Activated CD4-positive, alpha-beta memory T cell treated with anti-CD3 and anti-CD28 coated beads for 36 hours (primary cell): ENCODE measurements at places on chromosomes 6 and 20.

DNA sequence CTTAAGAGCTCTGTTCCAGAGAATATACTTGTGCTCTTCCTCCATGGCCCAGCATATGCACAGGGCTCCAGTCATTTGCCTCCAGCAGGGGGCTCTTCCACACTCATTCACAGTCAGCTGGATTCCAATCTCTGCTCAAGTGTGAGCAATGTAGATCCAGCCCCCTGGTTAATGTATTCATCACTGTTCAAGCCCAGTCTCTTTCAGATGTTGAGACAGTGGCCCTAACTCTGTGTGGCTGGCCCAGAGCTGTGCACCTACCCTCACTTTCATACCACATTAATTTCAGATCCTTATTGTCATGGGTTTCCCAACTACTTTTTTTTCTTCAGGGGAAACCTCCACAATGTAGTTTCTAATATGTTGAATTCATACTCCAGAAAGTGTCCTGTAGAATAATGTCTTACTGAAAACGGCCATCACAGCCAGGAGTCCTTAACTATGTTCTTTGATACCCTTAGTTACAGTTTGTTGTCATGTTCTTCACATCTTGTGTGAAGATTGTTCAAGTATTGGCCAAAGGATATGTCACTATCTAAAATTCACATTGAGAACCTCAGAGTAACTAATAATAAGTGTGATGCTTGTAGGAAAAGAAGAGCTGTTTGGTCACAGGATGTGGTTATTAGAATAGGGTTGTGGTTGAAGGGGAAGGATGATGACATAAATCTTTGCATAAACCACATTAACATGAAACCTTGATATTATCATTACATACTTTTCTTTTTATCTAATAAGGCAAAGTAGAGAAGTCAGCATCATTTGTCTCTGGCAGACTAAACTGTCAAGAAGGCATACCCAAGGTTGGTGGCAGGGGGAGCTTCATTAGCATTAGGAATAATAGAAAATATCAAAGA is 14.4 kb upstream of the HLA-DQA1 start:
- peak; percentile 57 for DNase-seq

DNA sequence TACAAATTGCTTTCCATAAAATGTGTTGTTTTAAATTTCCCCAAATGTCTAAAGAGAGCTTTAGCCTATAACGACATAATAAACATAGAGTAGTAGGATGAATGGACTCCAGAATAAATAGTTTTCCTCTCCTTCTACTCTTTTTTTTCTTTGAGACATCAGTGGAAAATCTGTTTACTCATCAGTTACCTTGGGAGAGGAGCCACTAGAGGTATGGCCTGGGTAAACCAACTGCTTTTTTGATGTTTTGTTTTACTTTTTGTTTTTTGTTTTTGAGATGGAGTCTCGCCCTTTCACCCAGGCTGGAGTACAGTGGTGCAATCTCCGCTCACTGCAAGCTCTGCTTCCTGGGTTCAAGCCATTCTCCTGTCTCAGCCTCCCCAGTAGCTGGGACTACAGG is 8.3 kb upstream of the TGM3 start:
- no peak for DNase-seq

GRCh38 chr6:10451394-10451793 is 36.5 kb upstream of the TFAP2A start:
- DNase-seq: no peak

DNA sequence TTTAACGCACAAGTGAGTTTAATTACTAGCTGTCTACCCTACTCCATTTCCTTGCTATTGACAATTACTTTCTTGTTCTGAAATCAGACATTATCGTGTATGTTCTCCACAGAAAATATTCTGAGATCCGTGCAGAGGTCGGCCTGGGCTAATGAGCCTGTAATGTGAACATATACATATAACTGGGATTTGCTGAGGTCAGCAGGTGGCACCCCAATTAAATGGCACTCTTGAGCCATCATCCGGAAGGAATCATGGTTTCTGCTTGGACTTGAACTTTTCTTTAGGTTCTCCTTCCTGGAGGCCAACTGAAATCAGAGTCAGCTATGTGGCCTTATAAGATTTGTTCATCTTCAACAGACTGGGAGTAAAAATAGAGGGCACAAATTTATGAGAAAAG is 3.6 kb downstream of the HLA-DQB1 start:
- DNase-seq: no peak

DNA sequence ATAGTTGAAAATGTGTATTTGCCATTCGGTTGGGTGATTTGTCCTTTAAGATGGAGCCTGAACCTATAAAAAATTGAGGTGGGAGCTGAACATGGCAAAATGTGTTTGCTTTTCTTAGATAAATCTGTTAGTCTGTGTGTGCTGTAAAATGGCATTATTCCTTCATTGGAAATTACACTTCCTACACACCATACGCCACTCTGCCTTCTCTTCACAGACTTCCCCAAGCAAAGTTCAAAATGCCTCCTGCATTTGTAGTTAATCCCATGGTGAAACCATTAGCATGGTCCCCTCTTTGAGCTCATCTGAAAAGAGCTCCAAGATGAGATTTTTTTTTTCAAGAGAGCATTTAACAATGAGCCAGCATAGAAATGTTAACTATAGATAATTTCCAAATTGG is 567 bp downstream of the ADTRP start:
- DNase-seq: no peak

GRCh38 chr6:106069478-106069877 is 16.7 kb upstream of the PRDM1 start:
- DNase-seq: no peak

DNA sequence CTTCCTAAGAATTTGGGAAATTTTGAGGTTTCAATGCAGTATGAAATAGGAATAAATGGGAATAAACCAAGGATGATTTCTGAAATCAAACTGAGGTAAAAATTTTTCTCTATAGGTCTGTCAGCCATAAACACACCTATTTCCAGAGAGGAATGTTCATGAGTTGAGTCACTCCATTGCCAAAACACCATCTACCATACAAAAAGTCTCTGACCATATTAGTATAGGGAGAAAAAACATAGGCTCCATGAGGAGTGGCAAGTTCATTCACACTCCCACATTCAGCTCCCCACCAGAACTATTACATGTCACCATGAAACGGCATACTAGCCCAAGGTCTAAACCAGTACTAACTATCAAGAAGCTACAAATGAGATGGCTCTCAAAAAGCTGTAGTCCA is 9.6 kb downstream of the ZNF318 start:
- no peak for DNase-seq

- DNase-seq: no peak
Measured at GRCh38 chr6:17867880-17868279, 119.6 kb downstream of the KIF13A start.

DNA sequence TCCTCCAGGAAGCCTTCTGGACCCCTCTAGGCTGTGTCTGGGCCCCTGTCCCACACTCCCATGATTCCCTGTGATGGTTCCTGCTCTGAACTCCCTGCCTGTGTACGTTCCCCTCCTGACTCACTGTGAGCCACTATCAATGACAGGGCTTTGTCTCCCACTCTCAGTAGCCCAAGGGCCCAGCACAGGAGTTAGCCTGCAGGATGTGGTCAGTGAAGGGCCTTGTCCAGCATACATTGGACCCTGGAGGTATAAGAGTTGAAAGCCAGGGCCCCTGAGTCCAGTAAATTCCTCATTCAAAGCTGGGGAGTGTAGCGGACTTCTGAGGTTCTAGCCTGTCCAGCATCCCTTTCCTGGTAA is 19.0 kb downstream of the ZBP1 start:
- DNase-seq: no peak

- no peak for DNase-seq
Measured at GRCh38 chr6:124423621-124424020, 538.6 kb upstream of the RNF217 start.

DNA sequence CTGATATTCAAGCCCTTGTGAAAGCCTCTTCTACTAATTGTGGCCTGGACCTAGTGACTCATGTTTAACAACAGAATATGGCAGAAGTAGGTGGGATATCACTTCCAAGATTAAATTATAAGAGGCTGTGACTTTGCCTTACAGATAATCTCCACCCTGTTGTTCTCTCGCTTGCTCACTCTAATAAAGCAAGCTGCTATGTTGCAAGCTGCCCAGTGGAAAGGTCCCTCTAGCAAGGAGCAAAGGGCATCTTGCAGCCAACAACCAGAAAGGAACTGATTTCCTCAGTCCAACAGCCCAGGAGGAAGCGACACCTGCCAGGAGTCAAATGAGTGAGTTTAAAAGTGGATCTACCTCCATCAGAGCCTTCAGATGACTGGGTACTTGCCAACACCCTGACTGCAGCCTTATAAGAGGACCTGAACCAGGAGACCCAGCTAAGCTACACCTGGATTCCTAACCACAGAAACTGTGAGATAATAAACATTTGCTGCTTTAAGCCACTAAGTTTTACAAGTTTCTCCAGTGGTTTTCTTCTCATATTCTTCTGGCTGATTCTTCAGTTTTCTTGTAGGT is 112.6 kb downstream of the FRK start:
- no peak for DNase-seq

- no peak for DNase-seq
Measured at GRCh38 chr6:144277605-144278227, 7.4 kb upstream of the UTRN start.

GRCh38 chr6:127404133-127404532 is 55.1 kb downstream of the KIAA0408 start:
- DNase-seq: no peak

- DNase-seq: no peak
Measured at GRCh38 chr20:37837924-37838323, 65.0 kb upstream of the VSTM2L start.

- DNase-seq: no peak
Measured at GRCh38 chr6:113645986-113646385, 211.2 kb upstream of the MARCKS start.

DNA sequence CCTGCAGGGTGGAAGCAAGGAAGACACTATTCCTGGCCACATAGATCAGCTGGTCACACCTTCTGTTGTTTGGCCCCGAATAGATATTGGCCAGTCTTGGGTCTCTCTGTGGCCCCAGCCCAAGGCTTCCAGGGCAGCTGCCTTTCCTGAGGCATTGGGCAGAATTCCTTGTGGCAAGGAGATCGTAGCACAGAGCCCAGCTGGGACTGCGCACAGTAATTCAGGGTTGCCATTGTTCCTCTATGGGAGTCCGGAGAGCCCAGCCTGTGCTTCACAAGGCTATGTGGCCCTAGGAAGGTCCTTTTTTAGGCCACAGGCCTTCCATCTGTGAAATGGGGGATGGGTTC is 6.9 kb downstream of the SGK2 start:
- no peak for DNase-seq

GRCh38 chr20:31494131-31494530 is 19.0 kb downstream of the REM1 start:
- DNase-seq: no peak

DNA sequence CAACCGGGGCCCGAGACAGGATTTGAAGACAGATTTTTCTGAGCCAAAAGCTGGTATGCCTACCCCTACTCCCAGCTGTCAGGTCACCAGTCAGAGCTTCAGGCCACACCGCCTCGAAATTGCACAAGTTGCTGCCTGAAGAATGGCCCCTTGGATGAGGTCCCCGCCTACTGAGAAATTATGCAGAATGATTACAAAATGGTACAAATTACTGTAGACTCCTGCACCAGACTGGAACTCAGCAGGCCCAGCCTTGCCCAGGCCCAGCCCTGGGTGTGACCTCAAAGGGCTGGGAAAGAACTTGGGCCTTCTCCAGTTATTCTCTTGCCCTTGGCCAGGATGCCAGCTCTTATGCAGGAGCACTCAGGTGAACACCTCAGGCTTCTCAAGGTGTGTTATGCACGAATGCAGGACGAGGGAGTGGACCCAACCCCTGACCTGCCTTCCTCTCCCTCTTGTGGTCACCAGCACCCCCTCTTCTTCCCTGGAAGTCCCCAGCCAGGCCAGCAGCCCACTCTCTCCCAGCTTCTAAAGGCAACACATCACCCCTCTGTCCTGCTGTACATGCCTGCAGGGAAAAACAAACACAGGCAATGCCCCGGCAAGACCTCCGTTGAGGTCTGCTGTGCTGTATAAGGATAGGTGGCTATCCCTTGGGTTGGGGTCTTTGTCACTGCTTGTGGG is 88.7 kb upstream of the NAA20 start:
- no peak for DNase-seq

DNA sequence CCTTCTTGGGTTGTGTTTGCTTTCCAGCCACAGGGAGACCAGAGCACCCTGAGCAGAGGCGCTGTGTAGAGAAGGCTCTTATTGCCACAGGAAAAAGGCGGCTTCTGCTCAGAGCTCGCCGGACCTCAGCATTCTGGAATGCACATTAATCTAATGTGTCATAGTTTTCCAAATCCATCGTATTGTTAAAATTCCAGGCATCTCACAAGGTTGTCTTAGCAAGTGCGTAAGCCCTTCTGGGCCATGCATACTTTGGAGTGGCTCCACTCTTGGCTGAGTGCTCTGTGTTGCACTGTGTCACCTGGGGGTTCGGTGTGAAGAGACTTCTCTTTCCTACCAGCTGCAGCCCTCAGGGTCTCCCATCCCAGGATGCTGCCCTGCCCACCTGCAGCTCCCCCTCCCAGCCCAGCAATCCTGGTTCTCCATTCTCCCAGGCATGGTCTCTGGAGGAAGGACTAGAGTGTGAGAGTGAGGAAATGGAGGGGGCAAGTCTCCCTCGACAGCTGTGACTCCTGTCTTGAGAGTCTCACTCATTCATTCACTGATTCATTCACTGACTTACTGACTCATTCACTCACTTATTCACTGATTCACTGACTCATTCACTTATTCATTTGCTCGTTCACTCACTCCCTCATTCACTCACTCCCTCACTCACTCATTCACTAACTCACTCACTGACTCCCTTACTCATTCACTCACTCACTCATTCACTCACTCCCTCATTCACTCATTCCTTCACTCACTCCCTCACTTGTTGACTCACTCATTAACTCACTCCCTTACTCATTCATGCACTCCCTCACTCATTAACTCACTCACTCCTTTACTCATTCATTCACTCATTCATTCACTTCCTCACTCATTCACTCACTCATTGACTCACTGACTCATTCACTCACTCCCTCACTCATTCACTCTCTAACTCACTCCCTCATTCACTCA is 83.7 kb upstream of the MPC1 start:
- DNase-seq: no peak

- DNase-seq: peak; percentile 13
Measured at GRCh38 chr20:31788578-31788977, 30.6 kb upstream of the MYLK2 start.

GRCh38 chr20:57748601-57749130 is 38.9 kb upstream of the PMEPA1 start:
- peak; percentile 73 for DNase-seq

GRCh38 chr6:46651006-46651405 is 1.6 kb downstream of the CYP39A1 start:
- DNase-seq: no peak

- no peak for DNase-seq
Measured at GRCh38 chr6:13524801-13525508, 37.6 kb upstream of the GFOD1 start.
